Activated naive CD4-positive, alpha-beta T cell treated with anti-CD3 and anti-CD28 coated beads, Interleukin-2, amount 50 U/mL, for 72 hours (primary cell): ENCODE measurements at places on chromosomes 1 and 21. TPM values are rescaled to one million over a fixed set of nuclear protein-coding genes. Genes with fewer than 3 reads are reported as not detected.

Gene LAMC1
- not detected for total RNA-seq

DNA sequence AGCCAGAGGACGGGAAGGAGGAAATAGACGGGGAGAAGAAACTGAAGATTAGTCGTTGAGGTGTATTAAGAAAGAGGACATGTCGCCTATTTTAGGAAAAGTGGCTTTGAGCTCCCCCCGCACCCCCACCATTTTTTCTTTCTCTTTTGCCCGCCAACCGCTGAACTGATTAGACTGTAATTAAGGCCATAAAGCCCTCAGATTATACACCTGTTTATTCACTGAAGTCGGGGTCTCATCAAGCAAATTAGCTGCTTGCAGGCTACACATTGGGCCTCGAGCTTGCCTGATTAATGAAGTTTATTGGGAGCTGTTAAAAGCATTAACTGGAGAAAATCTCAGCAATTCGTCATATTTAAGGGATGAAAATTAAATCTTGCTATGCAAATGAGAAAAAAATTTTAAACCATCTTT, 119.4 kb upstream of the RRP15 start:
- DNase-seq: no peak

Gene CEP170
- total RNA-seq: 72.9 TPM

DNA sequence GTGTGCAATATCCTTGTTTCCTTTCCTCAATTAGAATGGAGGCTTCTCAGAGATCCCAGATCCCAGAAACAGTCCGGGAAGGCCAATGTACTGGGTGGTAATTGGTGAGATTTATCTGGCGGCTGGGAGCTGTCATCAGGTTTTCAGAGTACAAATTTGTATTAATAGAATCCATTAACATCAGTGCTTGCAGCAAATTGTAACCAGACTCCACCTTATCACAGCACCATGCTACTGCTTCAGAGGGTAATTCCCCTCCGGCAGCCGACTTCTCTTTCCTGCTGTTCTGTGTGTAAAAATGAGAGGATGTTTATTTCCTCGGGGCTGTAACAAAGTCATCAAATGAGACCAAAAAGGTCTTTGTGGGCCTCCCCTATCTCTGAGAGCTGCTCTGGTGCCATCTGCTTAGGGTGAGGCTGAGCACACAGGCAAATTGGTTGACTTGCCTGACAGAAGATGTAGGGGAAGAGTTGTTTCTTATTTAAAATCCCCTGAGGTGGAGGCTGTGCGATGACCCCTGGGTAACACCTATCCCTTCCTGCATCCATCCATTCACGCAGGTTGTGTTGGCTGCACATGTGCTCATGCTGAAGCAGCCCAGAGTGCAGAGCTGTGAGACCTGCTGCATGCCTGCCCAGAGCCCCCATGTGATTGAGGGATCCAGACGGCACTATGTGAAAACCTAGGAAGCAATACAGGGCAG, 19.2 kb downstream of the NFASC start:
- DNase-seq: no peak

Gene MTARC2
- total RNA-seq: not detected

- DNase-seq: no peak
Observed at GRCh38 chr1:230633469-230633868, 8.8 kb upstream of the COG2 start.

DNA sequence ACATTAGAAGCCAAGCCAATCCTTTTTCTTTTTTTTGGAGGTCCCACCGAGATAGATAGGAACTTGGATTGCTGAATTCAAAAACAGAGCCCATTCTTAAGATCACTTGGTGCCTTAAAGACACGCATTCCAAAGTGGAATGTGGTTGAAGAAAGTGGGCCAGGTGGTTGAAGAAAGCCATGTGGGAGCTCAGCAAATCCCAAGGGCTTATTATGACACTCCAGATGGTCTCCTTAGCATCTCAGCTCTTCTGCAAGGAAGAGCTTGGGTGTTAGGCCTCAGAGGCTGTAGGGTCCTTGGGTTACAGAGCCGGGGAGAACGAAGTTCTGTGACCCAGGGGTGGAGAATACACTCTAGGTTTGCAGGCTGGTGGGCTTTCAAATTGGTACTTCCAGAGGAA, 13.5 kb downstream of the TOR3A start:
- no peak for DNase-seq
